ENCODE measurements at places on chromosomes 2 and 18.

- DNase-seq: no peak
Measured at GRCh38 chr2:40039549-40039948, 260.5 kb upstream of the THUMPD2 start.

DNA sequence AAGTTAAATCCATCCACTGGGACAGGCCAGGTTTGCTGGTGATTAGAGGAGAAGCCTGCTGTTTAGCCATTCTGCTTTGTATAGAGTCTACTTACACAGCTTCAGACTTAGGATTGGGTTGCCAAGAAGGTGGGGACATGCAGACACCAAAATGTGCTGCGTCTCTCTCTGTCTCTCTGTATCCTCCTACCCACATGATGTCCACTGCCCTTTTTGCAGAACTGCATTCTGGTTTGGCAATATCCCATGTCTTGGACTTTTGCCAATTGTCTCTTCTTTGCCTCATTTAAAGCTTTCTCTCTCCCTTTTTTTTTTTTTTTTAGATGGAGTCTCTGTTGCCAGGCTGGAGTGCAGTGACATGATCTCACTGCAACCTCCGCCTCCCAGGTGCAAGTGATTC, 261.1 kb upstream of the FN1 start:
- DNase-seq: no peak

DNA sequence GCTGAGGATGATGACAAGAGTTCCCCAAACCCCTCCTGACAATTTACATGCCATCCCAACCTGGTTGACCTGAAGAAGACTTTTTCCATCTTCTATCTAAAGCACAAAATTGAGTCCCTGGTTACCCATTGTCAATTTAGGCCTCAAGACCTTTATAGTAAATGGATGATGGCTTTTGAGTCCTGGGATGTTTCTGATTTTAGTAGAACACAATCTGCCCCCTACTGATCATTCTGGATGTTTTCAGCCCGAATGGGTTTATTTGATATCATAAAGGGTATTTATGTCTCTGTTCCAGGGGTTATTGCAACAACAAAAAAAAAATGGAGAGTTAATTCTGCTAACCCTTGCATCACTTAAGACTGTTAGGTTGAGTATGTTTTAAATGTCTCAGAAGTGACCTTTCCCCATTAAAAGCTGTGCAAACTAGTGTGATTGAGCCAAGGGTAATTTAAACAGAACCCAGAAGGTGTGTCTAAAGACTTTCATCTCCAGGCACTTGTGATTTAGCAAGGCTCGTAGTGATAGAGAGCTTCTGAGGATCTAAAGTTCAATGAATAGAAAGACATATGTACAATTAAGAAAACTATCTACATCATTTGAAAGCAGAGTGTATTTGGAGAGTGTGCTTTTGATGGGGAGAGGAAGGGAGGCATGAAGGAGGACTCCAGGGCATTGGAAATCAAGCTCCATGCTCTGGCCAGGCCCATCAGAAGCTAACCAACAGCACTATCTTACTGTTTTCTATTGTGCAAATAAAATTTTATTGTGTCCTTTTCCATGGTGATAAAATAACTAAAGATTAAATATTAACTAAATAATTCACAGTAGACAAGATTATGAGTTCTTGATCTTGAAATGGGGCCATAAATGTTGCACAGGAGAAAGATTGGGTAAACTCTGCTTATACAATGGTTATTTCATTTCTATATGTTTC, 96.6 kb upstream of the NOSTRIN start:
- no peak for DNase-seq

GRCh38 chr2:46915281-46915810, at the start of gene MCFD2:
Gene MCFD2, minus strand, starts transcription at chr2:46915806. Its CDS starts 6,635 bp downstream, at chr2:46909171.
- no peak for DNase-seq

GRCh38 chr18:11163665-11164064, 14.3 kb upstream of the PIEZO2 start:
- DNase-seq: no peak

DNA sequence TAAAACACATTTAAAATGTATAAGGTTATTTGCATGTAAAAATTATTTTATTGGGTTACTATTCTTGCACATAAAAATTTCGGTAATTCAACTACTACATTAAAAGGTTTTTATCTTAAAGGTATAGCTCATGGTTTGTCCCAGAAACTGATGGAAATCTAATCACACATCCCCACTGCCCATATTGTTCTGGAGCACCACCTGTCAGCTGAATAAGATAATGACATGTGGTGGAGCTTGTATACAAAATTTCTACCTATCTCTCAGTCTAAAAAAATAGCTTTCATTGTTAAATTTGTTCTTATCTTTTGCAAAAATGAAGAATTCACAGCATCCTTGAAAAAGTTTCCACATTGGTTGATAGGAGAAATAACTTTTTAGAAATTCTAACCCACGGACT, 18.3 kb downstream of the ERBB4 start:
- no peak for DNase-seq

DNA sequence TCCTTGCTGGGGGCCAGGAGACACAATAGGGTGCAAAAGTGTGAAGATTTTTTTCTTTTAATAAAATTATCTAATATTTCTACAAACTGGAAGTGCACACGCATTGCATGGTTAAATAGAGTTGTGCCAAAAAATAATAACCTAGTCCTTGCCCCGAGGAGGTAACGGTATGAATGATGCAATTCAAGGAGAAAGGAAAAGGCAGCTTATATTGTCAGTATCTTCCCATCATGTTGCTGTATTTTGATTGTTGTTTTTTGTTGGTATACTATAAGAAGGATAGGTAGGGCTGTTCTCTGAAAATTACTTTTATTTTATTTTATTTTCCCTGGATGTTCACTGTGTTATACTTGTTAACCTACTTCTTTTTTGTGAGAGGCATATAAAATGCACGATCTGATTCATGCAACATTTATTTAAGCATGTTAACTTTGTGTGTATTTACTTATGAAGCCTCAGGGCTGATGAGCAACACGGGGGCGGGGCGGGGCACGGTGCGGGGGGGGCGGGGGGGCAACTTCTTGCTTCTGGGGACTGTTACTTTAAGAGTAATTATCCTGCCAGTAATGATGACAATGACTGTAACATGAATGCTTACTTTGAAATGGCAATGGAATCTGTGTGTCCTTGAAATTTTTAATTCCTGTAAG, 118.6 kb downstream of the AQP4 start:
- no peak for DNase-seq

DNA sequence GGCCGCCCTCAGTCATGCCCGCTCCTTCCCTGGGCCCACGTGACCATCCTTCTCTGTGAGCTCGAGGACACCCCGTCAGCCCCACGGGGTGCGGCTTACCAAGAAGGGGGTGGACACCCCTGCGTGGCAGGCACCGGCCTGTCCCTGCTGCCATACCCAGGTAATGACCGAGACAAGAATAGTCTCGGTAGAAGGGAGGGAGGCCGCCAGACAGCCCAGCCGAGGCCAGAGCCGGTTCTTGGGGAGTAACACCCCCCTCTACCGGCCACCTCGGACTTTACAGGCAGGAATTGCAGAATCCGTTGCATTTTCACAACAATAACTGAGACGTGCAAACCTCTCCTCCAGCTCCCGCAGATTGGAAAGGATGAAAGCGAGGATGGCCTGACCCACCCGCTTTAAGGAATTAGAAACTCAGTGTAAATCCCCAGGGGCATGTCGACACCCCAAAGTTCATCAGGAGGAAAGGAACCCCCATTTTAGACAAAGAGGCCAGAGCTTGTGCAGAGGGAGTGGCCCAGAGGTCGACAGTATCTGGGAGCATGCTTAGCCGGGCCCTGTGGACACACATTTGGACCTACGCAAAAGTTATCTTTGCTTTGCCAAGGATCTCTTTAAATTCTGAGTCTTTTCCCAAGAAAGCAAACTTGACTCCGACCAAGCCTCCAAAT, 60.1 kb upstream of the GLI2 start:
- peak; percentile 31 for DNase-seq

DNA sequence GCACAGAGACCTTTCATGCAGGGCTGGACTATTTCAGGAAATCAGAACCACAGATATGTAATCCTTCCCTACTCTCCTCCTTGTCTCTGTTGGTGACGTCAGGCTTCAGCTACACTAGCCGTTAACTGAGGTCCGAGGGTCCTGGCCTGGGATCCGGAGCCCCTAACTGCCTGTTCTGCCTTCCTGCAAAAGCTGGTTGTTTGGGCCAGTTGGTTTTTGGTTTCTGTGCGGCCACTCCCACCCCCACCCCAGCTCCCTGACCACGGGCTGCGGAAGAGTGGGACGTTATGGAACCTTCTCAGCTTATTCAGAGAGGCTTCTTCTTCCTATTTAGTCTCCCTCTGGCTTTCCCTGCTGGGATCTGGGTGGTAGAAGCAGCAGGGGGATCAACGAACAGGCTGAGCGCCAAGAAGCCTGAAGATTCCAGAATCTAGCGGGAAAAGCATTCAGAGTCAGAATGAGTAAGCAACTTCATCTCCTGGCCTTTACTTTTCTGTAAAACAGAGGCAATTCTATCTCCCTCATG, 49.3 kb upstream of the ROCK2 start:
- DNase-seq: no peak

Measured in HS-27A (cell line).